ENCODE measurements at places on chromosomes 1 and 21. TPM values are rescaled to one million over a fixed set of nuclear protein-coding genes. Genes with fewer than 3 reads are reported as not detected.

The OR10Z1 gene
- total RNA-seq, result not detected

The KCNH1 gene
- 6.9 TPM for total RNA-seq

The DNALI1 gene
- 3.5 TPM for total RNA-seq

The PRKAA2 gene
- 8.4 TPM for total RNA-seq

The ELAPOR1 gene
- total RNA-seq, result 0.29 TPM

The RXFP4 gene
- not detected for total RNA-seq

The CR1L gene
- not detected for total RNA-seq

The ID3 gene
- total RNA-seq, result 76.0 TPM

The PLEKHA6 gene
- 10.4 TPM for total RNA-seq
